ENCODE measurements at places on chromosomes 12 and 14.

DNA sequence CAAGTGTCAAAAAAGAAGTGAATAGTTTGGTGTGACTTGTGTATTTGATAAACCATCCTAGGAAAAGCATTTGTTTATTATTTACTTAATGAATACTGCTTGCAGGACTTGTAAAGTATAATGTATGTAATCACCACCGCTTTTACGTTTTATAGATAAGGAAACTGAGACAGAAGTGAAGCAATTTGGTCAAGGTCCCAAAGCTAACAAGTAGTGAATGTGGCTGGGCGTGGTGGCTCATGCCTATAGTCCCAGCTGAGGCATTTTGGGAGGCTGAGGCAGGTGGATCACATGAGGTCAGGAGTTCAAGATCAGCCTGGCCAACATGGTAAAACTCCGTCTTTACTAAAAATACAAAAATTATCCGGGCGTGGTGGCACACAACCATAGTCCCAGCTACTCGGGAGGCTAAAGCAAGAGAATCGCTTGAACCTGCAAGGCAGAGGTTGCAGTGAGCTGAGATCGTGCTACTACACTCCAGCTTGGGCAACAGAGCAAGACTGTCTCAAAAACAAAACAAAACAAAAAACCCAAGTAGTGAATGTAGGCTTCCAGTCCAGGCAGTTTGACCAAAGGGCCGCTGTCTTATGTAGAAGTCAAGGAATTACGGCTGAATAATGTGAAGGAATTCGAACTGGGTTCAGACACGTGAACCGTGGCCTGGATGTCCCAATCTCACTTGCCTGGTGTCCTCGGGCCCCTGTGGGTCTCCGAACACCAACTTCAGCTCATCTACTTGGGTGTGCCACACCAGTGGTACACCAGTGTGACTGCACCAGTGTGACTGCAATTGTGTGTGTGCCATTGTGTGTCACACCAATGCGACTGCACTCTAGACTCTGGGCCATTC, 88.3 kb upstream of the MED13L start:
- no peak for DNase-seq

DNA sequence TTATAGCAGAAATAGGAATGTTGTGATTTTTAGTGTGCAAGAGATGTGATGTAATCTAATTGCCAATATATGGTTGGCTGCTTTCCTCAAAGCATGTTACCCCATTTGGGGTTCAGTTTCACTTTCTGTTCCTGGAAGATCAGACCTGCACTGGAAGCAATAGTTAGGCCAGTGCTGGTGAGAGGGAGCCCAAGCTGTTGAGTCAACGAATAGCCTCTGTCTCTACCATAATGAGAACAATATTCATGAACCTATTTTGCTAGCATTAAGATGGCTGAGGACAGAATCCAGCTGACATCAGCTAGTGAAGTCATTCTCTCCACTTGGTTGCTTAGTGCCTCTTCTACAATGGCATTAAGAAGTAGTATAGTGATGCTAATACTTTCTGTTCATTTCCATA, 379.9 kb upstream of the DCN start:
- no peak for DNase-seq

- peak; percentile 48 for DNase-seq
Measured at GRCh38 chr14:41950428-41951151, 343.9 kb downstream of the LRFN5 start.

GRCh38 chr14:77707355-77707723, 484 bp downstream of the ALKBH1 start:
- DNase-seq: peak; percentile 44

- DNase-seq: no peak
Measured at GRCh38 chr12:50246197-50246865, 37.0 kb downstream of the LIMA1 start.

DNA sequence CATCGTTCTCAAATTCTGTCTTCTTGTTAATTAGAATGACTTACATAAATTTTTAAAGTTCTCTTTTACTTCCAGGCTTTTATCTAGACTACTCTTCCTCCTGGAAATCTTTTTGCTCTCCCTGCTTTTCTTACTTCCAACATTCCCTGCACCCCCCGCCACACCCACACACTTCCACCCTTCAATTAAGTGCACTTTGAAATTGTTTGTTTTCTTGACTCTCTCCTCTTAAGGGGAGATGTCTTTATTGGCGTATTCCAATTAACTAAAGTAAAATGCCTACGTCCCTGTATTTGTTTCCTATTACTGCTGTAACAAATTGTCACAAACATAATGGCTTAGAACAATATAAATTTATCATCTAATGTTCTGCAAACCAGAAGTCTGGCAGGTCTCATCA, 125.2 kb upstream of the KRR1 start:
- DNase-seq: no peak

DNA sequence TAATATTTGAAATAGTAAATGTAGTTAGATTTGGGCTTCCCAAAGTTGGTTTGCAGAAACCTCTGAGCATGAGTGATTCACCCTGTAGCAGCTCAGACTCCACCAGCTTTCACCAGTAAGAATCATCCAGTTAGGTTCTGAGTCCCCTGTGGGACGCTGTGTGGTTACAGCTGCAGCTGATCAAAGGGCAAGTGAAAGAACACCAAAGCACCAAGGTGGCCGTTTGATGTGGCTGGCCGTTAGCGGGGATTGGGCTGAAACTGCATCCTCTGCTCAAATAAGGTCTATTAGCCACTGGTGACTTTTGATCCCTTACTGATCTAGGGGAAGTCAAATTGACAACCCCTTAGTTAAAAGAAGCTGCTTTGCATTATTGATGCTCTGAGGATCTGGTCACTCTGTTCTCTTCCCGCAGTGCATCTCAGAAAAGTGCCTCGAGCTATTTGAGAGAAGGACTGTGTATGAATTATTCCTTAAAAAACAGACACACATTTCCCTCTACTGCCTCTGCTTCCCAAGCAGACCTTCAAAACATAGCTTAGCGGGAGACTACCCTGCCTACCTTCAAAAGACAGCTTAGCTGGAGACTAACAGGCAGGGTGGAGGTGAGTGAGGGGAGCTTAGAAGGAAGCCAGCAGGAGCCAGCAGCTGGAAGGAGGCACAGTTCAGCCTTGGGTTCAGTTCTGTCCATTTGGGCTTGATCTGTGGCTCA, 3.7 kb downstream of the ABHD12B start:
- DNase-seq: no peak

GRCh38 chr12:121955258-121956237, 37.2 kb downstream of the CFAP251 start:
- no peak for DNase-seq

DNA sequence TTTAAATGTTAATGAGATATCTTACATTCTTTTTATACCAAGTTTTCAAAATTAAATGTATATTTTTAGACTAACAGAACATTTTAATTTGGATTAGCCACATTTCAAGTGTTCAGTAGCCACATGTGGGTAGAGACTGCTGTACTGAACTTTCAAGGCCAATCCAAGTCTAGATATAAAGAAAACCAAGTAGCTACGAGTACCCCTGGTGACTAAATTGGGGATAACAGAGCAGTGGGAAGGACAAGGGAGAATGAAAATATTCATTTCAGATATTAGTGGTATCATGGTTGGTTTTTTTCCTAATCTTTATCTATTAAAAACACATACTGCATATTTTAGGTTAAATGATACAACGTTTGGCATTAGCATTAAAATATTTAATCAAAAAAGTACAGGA, 69.4 kb upstream of the RHOJ start:
- peak; percentile 57 for DNase-seq

- no peak for DNase-seq
Measured at GRCh38 chr14:100649173-100649519, 61.9 kb upstream of the BEGAIN start.

DNA sequence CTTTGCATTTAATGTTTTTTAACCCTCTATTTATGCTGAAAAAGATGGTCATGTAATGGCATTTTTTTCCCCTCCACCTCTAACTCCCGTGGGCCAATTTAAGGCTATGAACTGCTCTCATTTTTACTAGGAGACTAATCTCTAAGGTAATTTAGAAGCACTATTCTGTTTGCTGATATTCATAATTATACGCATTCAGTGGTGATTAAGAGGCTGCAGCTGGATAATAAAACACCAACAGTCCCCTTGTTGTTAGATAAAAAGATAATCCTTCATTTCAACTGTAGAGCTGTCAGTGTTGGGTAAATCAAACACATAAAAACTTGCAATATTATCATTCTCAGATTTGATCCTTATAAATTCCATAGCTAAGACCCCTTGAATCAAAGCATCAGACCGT, 8.9 kb downstream of the MYO1H start:
- DNase-seq: peak; percentile 38

DNA sequence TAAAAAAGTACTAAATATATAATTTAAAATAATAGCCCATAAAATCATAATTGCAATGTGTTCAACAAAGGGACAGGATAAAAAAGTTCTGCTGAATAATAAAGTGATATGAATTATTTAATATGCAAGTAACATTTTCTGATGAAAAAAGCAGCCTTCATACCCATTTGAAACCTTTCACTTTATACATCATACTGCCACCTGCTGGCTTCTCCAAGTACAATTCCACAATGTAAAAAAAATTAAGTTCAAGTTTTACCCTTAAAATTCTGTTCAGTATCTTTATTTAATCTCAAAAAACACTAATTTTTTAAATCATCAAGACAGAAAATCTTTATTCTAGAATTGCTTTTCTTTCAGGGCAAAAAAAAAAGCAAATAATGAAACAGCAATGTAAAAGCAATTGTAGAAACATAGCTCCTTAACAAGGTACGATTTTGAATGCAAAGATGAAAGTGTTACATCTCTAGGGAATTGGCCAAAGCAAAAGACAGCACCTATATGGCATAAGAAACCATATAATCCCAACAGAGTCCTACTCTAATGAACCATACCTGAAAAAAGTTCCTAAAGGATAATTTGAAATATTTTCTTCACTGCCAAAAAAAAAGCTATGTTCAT, 15.0 kb downstream of the MDM1 start:
- DNase-seq: peak; percentile 61

DNA sequence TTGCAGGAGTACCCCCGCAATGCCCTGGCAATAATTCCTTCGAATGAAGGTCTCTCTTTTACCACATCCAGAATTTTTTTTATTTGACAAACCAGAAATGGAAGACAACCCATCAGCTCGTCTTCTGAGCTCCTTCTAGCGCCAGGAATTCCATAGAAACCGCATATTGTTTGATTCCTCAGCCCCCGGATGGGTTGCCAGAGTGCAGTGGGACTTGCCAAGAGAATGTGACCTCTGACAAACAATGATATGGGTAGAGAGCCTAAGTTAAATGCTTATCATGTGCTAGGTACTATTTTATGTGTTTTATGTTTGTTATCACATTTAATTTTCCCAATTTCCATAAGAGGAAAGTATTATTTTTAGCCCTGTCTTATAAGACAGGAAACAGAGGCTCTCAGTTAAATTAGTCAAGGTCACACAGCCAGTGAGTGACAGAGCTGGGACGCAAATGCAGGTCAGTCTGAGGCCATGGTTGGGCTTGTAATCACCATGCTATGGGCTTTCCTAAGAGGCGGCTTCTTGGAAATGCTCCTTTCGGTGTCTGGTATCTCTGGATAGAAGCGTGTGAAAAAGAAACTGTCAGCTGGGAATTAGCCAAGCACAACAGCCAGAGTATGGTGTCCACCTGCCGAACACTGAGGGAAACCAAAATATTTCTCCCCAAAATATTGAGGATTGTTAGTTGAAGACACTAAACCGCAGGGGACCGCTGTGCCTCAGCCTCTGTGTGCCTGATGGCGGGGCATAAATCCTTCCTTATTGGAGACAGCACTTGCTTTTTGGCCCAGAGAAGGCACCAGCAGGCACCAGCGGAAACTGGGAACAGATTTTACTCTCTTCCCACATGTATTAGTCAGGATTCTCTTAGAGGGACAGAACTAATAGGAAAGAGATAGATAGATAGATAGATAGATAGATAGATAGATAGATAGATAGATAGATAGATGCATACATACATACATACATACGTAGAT, 29.4 kb upstream of the ETFBKMT start:
- no peak for DNase-seq

- peak; percentile 18 for DNase-seq
Measured at GRCh38 chr14:70665448-70666360, 24.0 kb downstream of the TTC9 start.

DNA sequence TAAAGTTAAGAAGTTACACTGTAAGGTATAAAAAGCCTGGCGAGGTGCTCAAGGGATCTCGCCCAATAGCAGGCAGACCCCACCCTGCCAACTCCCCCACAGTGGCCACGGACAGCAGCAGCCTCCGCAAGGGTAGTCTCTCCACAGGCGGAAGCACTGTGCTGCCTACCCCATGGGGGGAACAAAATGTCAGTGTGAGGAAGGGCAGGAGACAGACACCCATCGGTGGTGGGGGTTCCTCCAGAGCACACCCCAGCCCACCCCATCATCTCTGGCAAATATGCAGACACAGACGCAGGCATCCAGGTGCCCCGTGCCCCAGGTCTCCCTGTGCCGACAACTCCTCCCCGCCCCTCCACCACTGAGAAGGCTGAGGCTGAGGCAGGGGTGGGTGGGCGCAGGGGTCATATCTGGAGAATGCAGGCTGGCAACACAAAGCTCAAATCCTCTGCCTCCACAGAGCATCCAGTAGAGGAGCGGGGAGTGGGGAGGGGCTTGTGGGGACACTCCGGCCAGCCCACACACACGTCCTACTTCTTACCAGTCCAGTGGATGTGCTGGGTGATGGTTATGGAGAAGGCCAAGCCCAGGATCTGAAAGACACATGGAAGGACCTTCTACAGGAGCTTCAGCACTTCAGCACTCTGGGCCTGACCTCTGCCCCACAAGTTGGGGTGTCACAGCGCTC, 68.3 kb upstream of the DDX11 start:
- DNase-seq: no peak

GRCh38 chr14:77599889-77600288, 16.5 kb downstream of the SPTLC2 start:
- no peak for DNase-seq

- no peak for DNase-seq
Measured at GRCh38 chr12:115840159-115840558, 437.3 kb downstream of the MED13L start.

DNA sequence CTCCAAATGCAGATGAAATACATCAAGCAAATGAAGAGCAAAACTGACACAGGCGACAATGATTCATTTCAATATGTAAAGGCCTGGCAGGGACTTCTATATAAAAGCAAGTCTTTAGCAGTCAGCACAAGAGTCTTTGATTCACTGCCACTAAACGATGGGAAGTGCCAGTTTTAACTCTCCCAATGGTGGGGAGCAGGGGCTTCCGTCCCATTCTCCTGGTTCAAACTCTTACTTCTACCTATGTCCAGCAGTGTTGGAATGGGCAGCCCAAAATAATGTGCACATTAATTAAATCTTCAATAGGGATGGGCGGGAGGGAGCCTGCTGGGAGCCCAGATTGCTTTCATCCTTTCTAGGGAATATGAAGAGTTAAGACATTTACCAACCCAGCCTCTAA, 97.5 kb upstream of the MDM1 start:
- no peak for DNase-seq

Data from NCI-H1105 treated with DMSO at 0.1 percent for 48 hours (cell line).